Activated CD8-positive, alpha-beta memory T cell treated with anti-CD3 and anti-CD28 coated beads for 24 hours (primary cell): ENCODE measurements at places on chromosomes 7 and 10.

DNA sequence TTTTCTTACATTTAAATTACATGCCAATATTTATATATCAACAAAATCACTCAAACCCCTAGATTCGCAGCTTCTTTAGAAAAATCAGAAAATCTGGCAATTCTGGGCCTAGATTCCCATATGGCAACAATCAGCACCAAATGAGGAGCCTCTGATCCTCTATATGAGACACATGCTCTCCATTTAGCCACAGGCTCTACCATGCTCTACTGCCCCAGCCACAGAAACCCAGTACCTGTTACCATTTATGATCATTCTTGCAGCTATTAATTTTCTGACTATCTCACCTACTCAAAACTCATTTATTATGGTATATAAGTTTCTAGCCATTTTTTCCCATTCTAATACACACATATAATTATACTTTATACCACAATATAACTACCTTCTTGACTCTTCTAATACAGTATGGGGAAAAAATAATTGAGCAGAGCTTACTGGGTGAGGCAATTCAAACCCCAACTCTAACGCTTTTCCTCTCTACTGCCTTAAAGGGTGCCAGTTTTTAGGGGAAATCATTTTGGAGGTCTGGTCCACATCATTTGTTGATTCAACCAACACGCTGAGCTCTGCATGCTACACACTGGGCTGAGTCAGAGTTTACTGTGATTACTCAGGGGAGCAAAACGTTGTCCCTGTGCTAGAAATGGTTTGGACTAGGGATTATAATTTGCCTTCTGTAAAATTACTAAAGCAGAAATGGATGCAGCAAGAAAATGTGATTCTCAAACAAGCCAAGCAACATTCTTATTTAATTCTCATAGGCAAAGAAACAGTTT lies 11.6 kb downstream of the PDLIM1 start:
- no peak for DNase-seq

GRCh38 chr10:86685416-86685815 lies 17.1 kb downstream of the LDB3 start:
- DNase-seq, result no peak

- no peak for DNase-seq
These were observed 13.5 kb downstream of the SLC25A13 start for GRCh38 chr7:96308253-96308949.

- DNase-seq, result no peak
These were observed 102.6 kb upstream of the LYZL1 start for GRCh38 chr10:29186221-29186620.

DNA sequence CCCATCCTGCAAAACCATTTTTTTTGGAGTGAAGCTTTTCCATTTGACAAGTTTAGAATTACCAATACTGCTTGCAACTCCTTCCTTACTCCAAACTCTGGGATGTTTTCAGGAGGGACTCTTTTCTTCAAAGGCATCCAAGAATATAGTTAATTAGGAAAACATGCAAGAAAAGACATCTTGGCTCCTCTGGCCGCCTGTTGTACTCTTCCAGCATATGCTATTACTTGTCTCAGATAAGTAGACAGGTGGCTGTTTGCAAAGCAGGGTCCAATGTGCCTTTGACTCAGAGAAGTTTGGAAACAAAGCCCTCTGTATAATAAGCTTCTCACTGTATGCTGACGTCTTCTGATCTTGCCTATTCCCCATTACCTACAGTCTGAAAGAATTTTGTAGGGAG lies 746.5 kb downstream of the AUTS2 start:
- DNase-seq, result no peak

GRCh38 chr7:73429215-73429614 lies 4.4 kb upstream of the FZD9 start:
- DNase-seq, result no peak

GRCh38 chr10:97596101-97597082 lies 6.9 kb downstream of the C10orf62 start:
- DNase-seq, result no peak

DNA sequence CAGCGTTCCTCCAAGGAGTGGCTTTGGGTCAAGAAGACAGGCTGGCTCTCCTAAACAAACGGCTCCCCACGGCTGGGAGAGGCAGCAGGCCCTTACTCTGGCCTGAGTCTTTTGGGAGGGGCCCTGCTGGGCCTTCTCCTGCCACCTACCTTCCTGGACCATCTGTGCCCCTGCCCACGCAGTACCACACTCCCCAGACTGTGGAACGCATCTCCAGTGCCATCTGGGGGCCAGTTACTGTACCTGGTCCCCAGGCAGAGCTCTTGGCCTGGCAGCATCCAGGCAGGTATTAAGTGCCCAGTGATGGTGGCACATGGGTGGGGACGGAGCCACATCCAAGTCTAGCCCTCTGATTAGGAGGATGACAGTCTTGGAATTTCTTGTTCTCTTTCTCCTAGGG lies 14.4 kb downstream of the ALKBH4 start:
- DNase-seq, result peak; percentile 73

- DNase-seq, result peak; percentile 67
These were observed 87.8 kb downstream of the ABCC2 start for GRCh38 chr10:99870123-99870730.

DNA sequence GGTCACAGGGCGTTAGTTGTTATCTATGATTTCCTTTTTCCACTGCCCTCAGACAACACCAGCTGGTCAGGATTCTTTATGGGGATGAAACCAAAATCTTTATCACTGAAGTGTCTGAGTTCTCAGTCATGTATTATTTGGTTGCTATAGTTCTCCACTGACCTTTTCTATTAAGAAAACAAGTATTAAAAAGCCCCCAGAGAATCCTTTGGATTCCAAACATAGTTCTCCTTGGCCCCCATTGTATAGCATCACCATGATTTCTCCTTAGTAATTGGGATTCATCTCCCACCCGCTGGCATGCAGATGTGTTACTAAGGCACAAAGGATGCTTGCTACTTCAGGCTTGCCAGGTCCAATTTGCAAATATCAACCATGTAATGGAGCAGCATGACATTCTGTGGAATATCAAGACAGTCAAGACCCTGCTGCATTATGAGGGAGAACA lies 94.3 kb downstream of the IQUB start:
- no peak for DNase-seq

DNA sequence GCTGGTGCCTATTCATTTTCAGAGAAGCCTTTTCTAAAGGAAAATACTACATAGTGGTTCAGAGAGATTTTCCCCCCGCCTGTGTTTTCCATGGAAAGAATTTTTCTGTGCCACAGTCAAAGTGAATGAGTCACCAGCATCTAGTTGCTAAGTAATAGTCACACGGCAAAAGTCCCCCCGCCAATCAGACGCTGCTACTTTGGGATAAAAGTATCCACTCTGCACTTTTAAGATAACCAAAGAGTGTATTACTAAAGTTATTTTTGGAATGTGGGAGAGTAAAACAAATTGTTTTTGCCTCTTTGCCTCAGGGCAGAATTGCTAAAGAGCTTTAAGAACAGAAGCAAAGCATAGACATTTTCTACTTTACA lies 23.5 kb downstream of the ABLIM1 start:
- DNase-seq, result no peak

DNA sequence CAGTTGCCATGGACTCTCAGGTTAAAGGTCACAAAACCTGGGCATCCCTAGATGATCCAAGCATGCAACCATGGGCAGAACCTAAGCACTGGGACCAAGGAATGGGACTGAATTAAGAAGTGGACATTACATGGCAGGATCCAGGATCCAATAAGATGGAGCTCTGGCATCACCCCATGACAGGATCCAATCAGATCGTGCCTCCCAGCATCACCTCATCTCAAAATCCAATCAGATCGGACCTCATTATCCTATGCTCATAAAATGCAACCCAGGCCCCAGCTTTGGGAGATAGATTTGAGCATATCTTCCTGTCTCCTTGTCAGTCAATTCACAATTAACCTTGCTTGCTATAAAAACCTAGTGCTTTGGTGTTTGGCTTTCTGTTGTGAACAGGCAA lies 616.1 kb downstream of the PARD3 start:
- DNase-seq, result no peak

DNA sequence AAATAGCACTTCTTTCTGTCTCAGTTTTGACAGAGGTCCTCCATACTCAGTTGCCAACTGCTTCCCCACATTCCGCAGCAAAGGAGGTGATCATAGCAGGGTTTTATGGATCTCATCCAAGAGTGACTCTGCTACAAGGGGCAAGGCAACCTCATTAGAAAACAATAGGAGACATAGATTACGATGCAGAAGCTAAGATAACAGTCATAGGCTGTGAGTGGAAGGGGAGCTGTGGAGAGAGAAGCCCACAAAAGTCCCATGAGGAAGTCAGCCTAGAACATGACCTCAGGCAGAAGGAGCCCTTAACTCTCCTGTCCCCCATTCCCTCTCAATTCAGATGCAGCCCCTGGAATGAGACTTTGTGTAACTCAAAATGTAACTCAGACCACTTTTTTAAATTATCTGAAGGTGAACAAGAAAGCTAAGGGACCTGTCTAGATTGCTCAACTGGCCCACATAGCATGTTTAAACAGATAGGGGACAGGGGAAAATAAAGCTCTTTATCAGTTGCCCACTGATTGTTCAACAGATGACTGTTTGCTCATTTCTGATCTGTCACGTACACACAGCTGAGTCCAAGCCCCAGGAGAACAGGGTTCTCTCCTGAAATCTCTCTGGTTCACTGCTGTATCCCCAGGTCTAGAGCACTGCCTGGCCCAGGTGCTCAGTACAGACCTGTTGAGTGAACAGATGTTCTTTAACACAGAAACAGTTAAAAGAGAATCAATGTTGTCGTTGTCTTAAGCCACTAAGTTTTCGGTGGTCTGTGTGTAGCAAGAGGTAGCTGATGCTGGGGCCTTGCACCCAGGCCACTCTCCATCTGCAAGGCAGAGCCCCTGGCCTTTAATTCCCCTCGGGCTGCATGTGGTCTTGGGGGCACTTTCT lies 1.5 kb upstream of the NCOA4 start:
- DNase-seq, result peak; percentile 43

GRCh38 chr10:34713875-34714274 lies 101.2 kb downstream of the PARD3 start:
- no peak for DNase-seq

- DNase-seq, result no peak
These were observed 87.0 kb downstream of the PIK3CG start for GRCh38 chr7:106952001-106952657.

- DNase-seq, result no peak
These were observed 677.9 kb downstream of the PARD3 start for GRCh38 chr10:34137201-34137600.

GRCh38 chr10:84333864-84334451 lies 5.6 kb downstream of the CCSER2 start:
- DNase-seq, result peak; percentile 73

GRCh38 chr7:152459724-152460251 lies 24.0 kb upstream of the KMT2C start:
- no peak for DNase-seq

- DNase-seq, result no peak
These were observed 11.7 kb upstream of the ARPC1B start for GRCh38 chr7:99362801-99363200.

GRCh38 chr10:88389456-88389855 lies 193.7 kb downstream of the RNLS start:
- DNase-seq, result no peak

DNA sequence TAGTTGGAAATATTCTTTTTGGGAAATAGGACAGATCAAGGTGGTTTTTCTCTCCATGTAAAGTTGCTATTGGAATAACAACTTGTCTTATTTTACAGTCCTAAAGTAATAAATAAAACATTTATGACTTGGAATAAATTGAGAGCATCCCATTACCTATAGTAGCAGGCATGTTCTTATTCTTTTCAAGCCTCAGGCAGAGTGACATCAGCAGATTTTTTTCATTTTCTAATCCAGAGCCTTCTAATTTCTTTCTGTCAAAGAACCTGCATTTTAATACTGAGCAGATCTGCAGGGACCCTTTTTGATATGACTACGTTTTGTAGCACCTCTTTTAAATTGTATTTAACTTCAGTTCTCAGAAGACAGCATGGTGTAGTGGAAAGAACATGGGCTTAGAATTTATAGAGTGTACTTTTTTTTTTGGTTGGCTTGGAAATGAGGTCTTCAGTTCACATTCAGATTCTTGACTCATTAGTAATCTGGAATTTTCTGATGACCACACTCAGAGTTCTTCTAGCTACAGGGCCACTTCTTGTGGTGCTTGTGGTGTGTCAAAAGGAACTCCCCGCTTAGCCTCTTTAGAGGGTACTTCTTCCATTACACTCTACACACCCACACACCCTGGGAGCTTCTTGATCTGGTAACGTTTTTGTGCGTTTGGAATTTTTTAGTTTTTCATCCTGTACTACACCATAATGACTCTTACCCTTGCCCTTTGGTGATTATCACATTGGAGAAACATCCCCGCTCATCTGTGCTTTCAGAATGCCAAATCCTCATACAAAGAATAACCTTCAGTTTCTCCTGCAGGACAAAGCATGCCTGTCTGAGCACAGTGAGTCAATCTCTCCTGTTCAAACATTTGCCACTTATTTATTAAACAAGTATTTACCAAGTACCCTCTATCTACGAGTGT lies 34.6 kb downstream of the AGK start:
- no peak for DNase-seq

DNA sequence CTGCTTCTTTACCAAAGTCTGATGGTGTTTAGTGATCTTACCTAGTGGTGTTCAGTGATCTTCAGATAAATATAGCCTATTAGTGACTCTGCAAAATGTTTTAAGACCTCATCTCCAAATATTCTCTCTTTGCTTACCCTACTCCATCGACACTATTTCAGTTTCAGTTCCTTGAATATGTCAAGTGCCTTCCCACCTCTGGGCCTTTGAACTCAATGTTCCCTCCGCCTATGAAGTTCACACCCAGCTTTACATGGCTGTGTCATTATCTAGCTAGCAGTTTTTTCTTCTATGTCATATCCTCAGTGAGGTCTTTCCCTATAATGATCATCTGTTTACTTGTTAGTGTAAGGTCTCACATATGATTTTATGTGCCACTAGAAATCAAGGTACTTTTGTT lies 322.6 kb downstream of the DGKB start:
- no peak for DNase-seq

DNA sequence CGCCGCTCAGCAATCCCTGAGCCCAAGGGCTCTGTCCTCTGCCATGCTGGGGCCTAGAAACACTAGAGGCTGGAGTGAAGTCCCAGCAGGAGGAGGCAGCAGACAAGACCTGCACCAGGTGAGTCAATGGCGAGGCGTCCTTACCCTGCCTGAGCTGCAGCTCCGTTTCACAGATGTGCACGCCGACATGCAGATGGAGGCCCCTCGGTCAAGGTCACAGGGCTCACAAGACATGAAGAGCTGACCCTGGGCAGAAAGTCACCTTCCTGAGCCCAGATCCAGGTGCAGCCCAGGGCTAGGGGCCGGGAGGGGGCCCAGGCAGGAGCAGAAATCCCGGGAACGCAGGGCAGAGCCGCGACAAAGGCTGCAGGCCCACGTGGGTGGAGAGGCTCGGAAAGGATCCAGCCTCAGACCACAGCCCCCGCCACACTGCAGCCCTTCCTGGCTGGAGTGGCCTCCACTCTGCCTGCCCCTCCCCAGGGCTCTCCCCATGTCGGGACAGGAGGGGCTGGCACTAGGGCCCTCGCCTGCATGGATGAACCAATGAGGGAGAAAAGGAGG lies 23.8 kb downstream of the PDGFA start:
- no peak for DNase-seq

- DNase-seq, result no peak
These were observed 31.7 kb upstream of the OPALIN start for GRCh38 chr10:96390460-96390864.

GRCh38 chr7:22255342-22255741 lies 101.6 kb downstream of the RAPGEF5 start:
- DNase-seq, result no peak

- no peak for DNase-seq
These were observed 8.1 kb downstream of the ABHD11 start for GRCh38 chr7:73730485-73730884.
